Stimulated activated CD8-positive, alpha-beta memory T cell treated with anti-CD3 and anti-CD28 coated beads, Interleukin-2, amount 100 ng/mL, for 1 hour (primary cell): ENCODE measurements at places on chromosomes 6 and 20.

DNA sequence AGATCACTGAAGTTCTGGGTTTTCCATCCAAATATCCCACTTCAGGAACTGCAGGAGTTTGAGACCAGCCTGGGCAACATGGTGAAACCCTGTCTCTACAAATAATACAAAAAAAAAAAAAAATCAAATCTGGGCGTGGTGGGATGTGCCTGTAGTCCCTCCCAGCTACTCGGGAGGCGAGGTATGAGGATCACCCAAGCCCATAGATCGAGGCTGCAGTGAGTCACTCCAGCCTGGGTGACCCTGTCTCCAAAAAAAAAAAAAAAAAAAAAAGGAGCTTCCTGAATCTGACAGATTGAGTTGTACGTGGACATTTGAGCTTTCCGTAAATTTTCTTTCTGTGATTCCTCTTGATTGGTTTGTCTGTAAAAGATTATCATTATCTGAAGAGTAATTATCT is 55.6 kb downstream of the TULP4 start:
- no peak for DNase-seq

- no peak for DNase-seq
These were observed 532 bp upstream of the SLC35F1 start for GRCh38 chr6:117906507-117906957.

GRCh38 chr6:148817689-148818088 is 70.9 kb downstream of the UST start:
- DNase-seq: no peak

DNA sequence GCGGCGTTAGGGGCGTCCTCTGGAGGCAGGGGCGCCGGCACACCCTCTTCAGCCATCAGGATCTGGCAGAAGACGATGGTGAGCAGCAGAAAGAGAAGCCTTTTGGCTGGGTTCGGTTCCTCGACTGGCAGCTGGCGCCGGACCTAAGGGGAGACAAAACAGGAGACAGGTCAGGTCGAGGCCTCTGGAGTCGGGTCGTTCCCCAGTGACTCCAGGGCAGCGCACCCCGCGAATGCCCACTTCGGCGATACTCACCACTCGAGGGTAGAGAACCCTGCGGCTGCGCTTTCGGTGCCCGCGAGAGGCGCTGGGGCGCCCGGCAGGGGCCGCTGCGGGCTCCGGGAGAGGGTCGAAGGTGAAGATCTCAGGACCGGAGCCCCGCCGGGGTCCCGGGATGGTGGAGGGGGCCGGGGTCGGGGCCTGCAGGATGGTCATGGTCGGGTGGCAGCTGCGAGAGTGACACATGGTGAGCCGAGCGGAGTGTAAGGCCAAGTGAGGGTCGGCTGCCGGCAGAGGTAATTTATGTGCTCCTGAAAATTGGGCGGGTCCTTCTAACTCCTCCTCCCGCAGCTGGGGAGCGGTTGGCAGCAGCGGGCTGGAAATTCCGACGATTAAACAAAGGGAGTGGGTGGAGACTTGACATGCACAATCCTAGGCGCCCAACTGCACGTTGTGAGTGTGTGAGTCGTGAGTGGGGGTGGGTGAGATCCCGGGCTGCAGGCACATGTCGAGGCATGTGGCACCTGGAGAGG is at the start of gene IER3:
IER3 (minus strand) TSS at position 494 of the 752 bp plus-strand sequence; CDS start at position 465, 29 bp downstream.
- DNase-seq: peak; percentile 62

DNA sequence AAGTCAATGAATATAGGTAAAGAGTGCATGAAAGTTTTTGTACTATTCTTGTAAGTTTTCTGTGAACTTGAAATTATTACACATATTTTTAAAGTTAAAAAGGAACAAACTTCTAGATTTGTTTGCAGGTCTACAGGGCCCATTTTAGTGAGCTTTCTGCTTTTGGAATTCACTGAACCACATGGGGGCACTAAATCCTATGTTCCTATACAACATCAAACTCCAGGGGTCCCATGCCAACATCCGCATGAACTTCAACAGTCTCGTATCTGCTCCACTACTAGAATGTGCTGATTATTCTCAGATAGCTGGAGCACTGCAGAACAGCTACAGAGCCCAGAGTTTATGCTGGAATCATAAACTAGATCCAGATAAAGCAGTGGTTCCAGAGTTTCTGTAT is 347.9 kb upstream of the SPTLC3 start:
- no peak for DNase-seq
